ENCODE measurements at places on chromosomes 11 and 22. TPM values are rescaled to one million over a fixed set of nuclear protein-coding genes. Genes with fewer than 3 reads are reported as not detected.

- no peak overlapping the region for H3K4me3 ChIP-seq
- peaks cover 3% of the 10 kb centered on the region for H3K4me1 ChIP-seq
- H3K27ac ChIP-seq: no peak overlapping the region
- H3K27me3 ChIP-seq: no peaks in the 10 kb centered on the region
Observed at GRCh38 chr11:28298209-28298608, 190.0 kb downstream of the METTL15 start.

GRCh38 chr11:95736355-95736754, 53.2 kb downstream of the FAM76B start:
- no peaks in the 10 kb centered on the region for H3K36me3 ChIP-seq
- H3K4me1 ChIP-seq: no peaks in the 10 kb centered on the region
- H3K27ac ChIP-seq: no peak overlapping the region
- no peak for DNase-seq
- H3K27me3 ChIP-seq: no peaks in the 10 kb centered on the region
- H3K4me3 ChIP-seq: no peak overlapping the region

GRCh38 chr11:20844216-20844615, 174.8 kb downstream of the NELL1 start:
- DNase-seq: no peak
- no peaks in the 10 kb centered on the region for H3K4me1 ChIP-seq
- no peak overlapping the region for H3K27ac ChIP-seq
- no peaks in the 10 kb centered on the region for H3K36me3 ChIP-seq
- H3K27me3 ChIP-seq: no peaks in the 10 kb centered on the region

DNA sequence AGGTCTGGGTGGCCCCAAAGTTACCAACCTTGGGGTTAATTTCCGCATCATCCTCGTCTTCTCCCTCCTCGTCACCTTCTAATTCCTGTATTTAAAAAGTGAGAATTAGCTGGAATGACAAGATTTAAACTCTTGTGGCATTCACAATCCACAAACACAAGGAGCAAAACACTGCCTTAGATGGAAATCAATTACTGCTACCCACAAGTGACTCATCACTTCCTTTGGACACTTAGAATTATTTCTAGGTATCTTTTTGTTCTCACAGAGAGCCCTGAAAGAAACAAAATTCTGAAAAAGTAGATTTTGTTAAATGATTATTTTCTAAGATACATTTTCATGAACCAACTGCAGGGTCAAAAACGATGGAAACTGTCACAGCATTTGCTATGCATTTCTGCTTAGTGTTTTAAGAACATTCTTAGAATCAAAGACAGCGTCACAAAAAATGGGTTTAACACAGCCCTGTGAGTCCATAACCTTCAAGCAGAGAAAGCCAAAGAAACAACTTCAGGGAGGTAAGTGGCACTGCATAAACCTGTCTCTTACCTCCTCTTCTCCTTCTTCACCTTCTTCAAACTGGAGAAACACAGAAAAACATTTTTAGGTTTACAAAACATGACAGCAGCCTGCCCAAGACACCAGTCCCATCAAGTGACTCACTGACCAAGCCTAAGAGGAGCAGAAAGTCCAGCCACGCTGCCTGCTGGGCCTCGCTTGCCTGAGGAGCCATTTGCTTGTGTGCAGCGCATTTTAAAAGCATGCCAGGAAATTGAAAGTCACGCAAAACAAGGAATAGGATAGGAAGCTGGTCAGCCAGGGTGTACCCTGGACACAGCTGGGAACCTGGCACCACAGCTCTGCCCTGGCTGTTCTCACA, 22.3 kb upstream of the PHLDA2 start:
- peak overlapping the region; percentile 80 for H3K27ac ChIP-seq
- peaks cover 52% of the 10 kb centered on the region for H3K4me1 ChIP-seq
- H3K36me3 ChIP-seq: peaks cover 54% of the 10 kb centered on the region
- DNase-seq: peak; percentile 66

Gene ENTHD1
- total RNA-seq: not detected

Gene MMP10
- 1.2 TPM for total RNA-seq

DNA sequence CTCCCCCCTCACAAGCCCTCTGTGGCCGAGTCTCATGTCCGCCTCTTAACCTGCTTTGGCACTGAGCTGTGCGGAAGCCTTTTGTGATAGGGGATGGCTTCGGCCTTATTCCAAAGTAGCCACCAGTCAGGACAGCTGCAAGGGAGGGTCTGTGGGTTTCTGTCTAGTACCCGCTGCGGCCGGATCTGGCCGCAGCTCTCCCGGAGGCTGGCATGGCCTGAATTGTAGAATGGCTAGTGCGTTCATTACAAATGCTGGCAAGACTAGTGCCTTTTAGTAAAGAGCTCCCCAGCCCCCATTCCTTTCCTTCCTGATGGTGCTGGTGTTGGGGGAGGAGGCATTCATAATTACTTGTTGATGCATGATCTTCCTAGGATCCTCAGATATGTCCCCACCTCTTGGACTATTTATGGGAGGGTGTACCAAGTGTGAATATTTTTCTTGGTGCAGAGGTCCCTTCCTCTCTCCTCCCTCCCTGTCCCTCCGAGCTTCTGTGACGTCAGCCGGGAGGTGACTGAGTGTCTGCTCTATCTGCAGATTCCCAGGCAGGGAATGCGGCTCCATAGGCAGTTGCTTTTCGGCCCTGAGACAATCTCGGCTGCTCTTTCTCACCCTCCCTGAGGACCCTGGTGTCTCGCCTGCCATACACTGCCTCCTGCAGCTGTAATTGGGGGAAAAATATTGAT, 108.7 kb upstream of the E2F8 start:
- H3K27ac ChIP-seq: no peak overlapping the region
- H3K27me3 ChIP-seq: peaks cover 64% of the 10 kb centered on the region
- peaks cover 18% of the 10 kb centered on the region for H3K4me1 ChIP-seq
- no peak for DNase-seq
- H3K4me3 ChIP-seq: peak overlapping the region; percentile 13

Gene PLA2G3
- not detected for total RNA-seq

GRCh38 chr11:124670732-124671131, 2.8 kb downstream of the SIAE start:
- H3K36me3 ChIP-seq: no peaks in the 10 kb centered on the region
- peaks cover 25% of the 10 kb centered on the region for H3K4me1 ChIP-seq
- no peak for DNase-seq
- peaks cover 4% of the 10 kb centered on the region for H3K27me3 ChIP-seq
- no peak overlapping the region for H3K4me3 ChIP-seq

Gene MUC2
- not detected for total RNA-seq

Measured in HFFc6 (cell line).